ENCODE measurements at places on chromosomes 5 and 9.

DNA sequence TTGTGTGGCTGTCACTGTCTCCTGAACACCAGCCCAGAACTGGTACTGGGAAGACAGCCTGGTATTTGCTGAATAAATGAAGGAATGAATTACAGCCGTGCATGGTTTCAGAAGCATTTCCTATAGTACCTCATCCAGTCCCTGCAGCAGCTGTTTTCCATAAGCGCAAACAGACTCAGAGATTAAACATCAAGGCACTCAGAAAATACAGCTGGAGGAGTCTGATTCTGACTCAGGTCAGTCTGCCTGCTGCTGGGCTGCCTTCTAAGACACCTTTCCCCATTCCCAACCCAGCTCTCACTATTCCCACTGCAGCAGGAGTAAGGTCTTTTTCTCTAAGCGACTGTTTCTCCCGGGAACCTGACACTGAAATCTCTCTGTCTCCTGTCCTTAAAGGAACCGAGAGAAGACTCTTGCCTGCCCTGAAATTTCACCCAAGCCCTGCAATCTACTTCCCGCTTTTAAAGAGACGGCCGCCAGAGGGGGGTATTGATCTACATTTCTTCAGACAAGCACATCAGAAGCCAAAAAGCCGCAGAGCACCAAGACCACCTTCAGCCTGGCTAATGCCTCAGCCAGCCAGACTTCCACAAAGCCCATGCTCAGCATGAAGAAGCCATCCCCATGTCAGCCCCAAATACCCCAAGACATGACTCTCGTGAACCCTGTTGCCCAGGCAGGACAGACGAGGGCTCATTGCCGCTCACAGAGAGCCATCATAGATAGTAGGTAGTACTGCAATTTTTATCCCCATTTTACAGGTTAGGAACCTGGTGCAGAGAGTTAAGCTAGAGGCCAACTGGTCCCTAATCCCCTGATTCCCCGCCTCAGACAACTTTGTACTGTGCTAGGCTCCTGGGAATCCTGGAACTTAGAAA, 5.4 kb upstream of the FOXI1 start:
- DNase-seq: peak; percentile 74

GRCh38 chr5:166671811-166672210, 1619.6 kb upstream of the WWC1 start:
- DNase-seq: peak; percentile 27

DNA sequence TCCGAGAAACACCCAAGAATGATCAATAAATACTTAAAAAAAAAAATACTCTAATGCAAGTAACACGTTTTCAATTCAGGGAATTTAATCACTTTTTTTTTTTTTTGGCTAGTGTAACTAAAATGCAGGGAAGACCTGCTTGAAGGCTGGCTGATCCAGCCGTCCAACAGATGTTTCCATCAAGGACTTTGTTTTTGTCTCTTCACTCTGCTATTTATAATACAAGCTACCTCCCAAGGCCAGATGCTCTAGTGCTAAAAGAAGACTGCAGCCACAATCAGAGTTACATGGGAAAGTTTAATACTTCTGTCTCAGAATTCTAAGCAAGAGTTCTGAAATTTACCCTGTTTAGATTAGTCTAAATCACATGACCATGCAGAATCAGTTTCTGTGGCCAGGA, 14.5 kb downstream of the TBCA start:
- no peak for DNase-seq

DNA sequence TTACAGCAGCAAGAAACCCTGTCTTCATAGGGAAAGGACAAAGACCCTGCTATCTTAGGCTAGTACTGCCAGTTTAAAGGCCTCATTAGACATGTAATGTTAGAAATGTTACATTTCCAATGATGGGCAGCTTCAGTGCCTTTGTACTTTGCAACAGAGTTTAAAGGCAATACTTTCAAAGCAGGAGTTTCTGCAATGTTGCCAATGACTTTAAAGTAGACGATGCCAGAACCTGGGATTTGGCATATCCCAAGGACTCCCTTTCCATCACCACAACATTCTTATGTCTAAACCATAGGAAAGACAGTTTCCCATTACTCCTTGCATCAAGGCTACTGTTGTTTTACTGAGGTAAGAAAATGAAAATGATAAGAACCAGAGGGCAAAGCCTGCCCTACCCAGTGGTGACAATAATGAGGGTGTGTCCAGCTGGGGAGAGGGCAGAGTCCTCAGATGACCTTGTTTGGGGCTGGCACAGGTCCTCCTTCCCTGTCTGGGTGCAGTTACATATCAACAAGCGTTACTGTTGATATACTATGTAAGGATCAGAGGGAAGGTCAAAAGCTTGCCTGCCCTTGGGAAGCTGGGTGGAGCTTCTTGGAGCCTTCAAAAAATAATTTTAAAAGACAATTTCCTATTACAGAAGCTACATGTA, 27.5 kb upstream of the MLANA start:
- no peak for DNase-seq

DNA sequence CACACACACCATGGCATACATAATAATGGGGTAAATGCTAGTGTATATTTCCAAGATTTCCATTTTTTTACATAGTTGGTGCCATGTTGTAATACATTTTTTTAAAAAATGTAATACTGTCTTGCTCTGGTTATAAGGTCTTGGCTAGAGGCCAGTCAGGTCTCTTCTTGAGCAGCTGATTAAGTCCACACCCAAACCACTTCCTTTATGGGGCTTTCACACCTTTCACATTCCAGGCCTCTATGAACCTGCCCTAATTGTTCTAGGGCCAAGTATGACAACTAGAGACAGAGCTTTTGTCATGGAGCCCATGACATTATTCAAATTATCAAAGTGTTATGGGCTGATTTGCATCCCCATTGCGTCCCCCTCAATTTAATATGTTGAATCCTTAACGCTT, 495.6 kb upstream of the CTNND2 start:
- DNase-seq: no peak
